AG09309 (cell line): ENCODE measurements at places on chromosomes 7 and 10.

DNA sequence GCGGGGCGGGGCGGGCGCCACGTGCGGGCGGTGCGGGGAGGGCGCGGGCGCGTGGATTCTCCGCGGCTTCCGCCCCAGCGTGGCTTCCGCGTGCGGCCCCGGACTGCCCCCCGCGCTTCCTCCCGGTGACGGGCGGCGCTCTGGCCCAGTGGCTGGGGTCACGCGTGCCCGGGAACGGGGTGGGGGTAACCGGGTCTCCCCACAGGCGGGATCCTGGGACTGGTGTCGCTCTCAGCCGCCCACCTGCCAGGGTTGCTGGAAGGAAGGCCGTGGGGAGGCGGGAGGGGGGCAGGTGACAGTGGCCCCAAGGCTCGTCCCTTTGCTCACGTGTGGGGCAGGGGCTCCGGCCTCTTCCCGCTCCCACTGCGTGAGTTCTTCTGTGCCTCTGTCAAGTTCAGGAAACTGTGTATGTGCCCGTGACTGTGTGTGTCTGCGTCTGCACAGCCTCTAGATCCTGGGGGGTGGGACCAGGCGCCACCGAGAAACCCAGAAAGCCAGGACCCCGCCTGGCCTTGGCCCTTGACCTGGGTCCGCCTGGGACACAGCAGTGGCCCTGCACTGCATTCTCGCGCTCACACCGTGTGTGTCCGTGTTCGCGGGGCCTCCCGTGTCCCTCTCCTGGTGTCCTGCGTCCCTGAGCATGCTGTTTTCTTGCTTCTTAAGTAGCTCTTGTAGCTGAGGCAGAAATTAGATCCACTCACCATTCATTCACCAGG, 919 bp downstream of the MAFK start:
- DNase-seq = no peak

GRCh38 chr10:115141254-115141653, 48.1 kb downstream of the ATRNL1 start:
- DNase-seq = no peak

- no peak for DNase-seq
Observed at GRCh38 chr10:14322526-14323188, 8.1 kb downstream of the FRMD4A start.

DNA sequence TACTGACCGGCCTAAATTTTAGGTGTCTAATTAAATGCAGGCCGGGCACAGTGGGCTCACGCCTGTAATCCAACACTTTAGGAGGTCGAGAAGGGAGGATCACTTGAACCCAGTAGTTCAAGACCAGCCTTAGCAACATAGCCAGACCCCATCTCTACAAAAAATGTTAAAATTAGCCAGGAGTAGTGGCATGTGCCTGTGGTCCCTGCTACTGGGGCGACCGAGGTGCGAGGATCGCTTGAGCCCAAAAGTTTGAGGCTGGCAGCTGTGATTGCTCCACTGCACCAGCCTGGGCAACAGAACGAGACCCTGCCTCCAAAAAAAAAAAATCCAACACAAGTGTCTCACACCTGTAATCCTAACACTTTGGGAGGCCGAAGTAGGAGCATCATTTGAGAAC, 491 bp upstream of the SLC37A3 start:
- no peak for DNase-seq

GRCh38 chr7:22413211-22413610, 56.3 kb upstream of the RAPGEF5 start:
- DNase-seq = no peak

DNA sequence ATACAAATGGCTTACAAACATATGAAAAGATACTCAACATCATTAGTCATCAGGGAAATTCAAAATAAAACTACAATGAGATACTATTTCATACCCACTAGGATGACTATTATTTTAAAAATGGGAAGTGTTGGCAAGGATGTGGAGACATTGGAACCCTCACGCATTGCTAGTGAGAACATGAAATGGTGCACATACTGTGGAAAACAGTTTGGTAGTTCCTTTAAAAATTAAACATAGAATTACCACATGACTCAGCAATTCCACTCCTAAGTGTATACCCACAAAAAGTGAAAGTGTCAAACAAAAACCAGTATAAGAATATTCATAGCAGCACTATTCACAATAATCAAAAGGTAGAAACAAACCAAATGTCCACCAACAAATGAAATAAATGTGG, 48.5 kb upstream of the SHTN1 start:
- no peak for DNase-seq

DNA sequence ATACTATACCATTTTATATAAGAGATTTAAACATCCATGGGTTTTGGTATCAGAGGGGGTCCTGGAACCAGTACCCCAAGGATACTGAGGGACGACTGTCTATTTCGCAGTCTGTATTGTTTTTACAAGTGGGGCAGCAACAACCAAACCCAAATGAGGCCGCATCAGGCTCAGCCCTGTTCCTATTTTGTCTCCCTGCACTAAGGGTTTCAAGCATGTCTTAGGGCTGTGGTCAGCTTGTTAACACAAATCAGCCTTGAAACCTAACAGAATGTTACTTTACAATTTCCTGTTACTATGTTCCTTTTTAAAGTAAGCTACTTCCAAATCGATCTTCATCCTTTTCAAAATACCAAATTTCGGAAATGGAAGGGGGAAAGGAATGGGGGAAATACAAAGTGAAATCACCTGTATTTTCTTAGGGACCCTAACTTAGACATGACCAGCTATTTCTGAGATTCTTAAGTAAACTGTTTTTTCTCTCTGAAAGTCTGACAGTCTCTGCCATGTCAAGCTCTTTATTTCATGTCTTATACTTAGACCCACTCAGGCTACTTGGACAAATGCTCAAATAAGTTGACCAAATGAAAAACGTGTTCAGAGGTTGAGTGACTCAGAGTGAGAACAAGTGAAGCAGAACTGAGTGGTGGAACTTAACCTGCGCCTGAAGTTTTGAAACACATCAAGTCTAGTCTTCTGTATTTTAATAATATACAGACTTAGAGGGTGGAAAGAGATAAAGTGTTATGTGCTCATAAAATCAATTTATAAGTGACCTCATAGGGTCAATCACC, 75.8 kb downstream of the C1GALT1 start:
- no peak for DNase-seq
